ENCODE measurements at places on chromosomes 6 and 20.

GRCh38 chr6:6497541-6497940, 91.0 kb upstream of the LY86 start:
- no peak for DNase-seq

DNA sequence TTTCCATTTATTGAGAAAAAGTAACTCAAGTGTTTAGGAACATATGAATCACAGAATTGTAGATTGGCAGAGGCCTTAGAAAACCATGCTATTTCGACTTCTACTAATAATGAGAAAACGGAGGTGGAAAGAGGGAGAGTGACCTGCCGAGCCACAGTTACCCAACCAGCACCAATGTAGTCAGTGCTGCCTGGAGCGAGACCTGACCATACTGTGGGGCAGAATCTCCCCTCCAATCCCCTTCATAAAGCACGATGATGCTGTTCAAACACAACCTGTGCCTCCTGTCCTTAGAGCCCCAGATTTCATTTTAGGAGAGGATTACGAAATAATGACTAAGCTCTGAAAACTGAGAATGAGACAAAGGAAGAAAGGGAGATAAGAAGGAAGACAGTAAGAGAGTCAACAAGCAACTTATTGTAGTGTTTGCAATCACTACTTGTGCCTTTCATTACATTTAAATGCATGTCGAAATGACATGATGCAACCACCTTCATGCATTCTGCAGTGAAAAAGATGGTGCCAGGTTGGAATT, 70.6 kb downstream of the ATXN1 start:
- no peak for DNase-seq

GRCh38 chr6:107361753-107362604, 97.4 kb downstream of the PDSS2 start:
- no peak for DNase-seq

DNA sequence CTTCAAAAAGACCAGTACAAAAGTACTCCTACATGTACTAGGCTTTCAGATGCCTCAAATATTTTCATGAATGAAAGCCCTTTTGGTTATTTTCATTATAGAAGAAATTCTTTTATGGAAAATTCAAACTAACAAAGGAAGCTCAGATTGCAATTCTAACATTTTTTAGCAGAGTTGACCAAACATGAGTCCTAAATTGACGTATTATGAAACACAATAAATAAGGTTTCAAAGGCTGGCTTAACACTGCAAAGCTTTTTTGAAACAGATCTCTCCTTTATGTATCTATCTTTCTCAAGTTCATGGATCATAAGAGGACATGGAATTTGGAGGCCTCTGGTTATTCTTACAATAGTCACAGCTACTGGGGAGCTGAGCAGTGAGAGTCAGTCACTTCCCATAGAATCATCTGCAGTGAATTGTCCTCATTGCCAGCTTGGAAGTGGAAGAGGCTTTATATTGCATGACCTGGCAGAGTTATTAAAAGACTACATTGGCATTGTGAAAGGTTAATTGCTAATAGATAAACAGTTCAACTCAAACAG, 38.4 kb upstream of the FBXL4 start:
- DNase-seq = no peak

GRCh38 chr20:35286899-35287508, 2.4 kb upstream of the EIF6 start:
- DNase-seq = no peak

DNA sequence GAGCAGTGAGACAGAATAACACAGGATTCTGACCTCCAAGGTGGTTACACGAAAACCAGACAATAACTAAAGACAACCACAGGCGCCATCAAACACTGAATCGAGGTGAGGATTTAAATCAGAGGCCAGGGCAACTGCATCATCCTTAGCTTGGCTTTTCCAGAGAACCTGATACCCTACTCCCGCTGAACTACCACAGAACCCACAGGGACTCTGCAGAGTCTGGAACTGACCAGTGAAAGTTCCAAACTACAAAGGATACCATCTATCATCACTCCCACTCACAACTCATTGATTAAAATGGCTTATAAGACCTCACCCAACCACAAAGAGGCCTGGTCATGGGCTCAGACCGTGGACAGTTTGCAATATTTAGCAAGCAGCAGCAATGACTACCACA, 85.0 kb downstream of the BFSP1 start:
- DNase-seq = no peak

DNA sequence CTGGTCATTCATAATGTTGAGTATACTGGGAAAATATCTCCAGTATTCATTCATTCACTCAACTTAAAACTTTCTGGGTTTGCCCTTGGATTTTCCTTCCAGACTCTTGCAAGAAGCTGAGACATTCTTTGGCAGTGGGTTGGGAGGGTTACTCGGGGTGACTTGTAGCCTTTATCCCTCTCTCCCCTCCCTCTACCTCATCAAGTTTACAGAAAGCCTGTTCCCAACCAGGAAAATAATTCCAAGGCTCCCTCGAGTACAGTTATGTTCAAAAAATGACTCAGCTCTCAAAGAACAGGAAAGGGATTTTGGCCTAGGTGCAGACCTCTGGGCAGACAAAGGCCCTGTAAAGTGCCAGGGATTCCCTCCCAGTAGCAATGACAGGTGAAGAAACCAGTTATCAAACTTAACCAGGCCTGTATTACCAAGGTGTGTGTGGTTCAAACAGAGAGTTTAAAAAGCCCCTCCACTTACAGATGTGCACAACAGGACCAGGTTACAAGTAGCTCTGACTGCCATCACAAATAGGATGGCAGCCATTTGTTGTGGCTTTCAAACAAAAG, 22.2 kb downstream of the FKBP1A start:
- DNase-seq = no peak

DNA sequence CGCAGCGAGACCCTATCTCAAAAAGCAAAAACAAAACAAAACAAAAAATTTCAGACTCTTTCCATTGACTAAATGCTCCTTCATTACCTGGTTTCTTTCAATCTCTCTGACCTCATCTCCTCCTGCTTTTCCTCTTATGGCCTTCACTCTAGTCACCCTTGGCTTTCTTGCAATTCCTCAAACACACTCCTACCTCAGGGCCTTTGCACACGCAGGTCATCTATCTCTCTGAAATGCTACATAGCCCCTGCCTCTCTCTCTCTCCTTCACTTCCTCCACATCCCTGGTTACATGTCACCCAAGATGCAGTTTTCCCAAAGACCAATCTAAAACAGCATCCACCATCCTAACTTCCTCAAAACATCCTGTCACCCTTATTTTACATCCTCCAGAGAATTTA, 96.8 kb downstream of the PREX1 start:
- DNase-seq = no peak

DNA sequence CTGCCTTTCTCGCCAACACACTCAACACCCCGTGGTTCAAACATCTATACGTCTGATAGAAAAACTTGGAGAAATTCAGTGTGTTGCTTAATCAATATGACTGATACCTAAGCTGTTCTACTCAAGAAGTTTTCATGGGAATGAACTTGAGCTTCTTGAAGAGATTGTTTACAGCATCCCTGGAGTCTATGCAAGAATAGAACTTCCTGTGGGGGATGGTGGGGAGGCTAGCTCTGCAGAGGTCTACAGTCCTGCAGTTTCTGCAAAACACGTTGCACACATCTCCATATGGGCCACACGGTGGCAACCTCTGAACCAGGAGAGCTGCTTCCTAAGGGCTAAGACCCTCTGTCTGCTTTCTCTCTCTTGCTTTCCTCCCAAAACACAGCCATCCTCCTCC, 32.7 kb upstream of the FANCE start:
- no peak for DNase-seq

DNA sequence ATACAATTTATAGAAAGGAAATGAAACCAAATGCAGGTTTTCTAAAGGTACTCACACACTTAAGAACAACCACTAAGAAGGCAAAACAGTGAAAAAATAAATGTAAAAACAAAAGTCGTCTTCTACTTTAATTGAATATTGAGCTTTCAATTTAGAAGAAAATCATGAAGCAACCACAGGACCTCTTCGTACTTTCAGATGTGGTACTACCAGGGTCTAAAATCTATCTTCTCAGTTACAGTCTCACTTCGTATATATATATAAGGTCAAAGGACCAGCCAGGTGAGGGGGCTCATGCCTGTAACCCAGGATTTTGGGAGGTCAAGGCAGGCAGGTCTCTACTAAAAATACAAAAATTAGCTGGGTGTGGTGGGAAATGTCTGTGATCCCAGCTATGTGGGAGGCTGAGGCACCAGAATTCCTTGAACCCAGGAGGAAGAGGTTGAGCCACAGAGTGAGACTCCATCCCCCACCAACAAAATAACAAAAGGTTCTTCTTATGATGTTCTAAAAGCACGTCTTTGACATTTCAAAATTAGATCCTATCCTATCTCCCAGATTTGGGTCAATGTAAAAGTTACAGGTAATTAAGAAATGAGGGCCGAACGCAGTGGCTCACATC, 12.5 kb downstream of the ROMO1 start:
- DNase-seq = no peak

DNA sequence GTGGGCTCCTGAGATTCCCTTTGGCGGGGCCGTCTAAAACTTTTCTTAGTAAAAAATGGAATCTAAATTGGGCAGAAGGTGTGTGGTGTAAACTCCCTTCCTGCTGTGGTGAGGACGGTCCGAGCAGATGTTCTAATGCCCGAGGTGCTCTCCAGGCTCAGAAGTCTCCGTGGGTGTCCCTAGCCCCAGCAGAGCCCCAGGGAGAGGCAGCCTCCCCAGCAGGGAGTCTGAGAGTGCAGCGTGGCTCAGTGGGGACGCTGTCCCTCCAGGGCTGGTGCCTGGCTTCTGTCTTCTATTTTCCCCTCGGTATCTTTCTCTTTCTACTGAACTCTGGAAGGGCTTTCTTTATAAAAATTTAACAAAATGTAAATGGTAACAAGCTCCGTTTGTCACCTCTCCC, 208.2 kb downstream of the SMOC2 start:
- DNase-seq = no peak

DNA sequence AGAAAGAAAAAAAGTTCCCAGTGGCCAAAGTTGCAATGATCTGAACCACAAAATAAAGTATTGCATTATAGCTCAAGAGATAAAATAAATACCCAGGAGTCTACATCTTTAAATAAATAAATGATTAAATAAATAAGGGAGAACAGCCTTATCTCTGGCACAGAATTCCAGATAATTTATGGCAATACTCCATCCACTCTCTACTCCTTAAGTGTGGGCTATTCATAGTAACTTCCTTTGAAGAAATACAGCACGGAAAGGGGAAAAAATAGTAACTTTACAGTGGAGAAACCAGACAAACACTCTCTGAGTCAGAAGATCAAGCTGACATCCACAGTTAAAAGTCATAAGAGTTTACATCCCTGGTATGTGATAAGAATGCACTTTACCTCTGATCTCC, 11.6 kb downstream of the AURKA start:
- no peak for DNase-seq

DNA sequence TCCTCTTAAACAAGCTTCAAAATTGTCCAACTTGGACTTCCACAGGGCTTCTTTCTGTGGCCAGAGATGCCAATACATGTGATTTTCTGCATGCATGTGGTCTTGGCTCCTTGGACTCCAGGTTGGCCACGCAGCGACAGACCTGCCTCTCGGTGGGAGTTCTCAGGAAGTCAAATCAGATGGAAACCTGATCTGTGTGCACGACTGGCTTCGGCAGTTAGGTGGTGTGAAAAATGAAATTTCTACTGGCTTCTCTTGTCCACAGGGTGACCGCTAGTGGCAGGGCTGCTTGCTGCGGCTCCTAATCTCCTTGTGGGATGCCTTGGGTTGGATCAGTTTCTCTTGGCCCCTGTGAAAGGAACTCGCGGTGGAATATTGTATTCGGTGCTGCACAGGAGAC, 57.3 kb downstream of the PHACTR3 start:
- DNase-seq = no peak

DNA sequence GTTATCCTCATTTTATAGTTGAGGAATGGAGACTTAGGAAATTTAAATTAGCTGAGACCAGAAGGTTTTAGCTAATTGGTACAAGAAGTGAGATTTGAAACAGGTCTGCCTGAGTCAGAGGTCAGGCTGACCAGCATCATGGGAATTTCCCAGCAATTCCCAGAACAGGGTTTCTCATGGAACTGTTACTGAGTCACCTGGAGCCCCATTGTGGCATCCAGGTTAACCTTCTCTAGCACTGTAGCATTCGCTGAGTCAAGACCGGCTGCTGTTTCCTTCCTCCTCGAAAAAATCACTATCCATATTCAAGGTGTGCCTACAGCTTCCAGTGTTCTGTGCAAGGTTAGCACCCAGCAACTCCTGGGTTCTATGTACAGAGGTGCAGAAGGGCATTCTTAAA, 238.0 kb upstream of the MAN1A1 start:
- DNase-seq = peak; percentile 44

- DNase-seq = peak; percentile 89
These were observed 256.5 kb upstream of the RREB1 start for GRCh38 chr6:6851059-6851948.

DNA sequence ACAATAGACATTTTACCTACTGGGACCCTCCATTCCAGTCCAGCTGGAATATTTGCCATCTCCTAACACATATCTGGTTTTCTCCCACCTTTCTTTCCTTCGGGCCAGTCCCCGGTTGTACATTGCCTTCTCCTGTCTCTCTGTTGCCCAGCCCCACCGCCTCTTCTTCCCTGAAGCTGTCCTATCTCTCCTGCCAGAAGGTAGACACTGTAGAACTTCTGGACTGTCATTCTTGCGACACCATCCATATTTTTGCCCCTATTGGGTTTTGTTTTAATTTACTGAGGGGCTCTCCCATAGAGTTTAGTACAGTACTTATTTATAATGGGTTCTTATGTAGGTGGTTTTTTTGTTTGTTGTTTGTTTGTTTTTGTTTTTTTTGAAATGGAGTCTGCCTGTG, 4.9 kb downstream of the PTK7 start:
- no peak for DNase-seq

DNA sequence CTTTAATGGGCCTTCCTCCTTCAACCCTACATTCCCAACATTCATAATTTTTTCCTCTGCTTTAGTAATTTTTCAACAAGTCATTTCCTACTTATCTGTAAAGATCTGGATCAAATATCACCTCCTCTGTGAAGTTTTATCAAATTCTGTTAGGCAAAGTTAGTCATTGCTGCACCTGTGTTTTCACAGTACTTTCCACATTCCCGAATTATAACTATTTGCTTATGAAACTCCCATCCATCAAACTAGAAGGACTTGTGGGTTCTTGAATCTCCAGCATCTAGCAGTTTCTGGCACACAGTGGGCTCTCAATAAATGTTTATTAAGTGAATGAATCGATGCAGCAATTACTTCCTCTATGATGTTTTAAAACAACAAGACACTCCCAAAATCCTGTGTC, 257.6 kb downstream of the HDGFL1 start:
- peak; percentile 64 for DNase-seq

DNA sequence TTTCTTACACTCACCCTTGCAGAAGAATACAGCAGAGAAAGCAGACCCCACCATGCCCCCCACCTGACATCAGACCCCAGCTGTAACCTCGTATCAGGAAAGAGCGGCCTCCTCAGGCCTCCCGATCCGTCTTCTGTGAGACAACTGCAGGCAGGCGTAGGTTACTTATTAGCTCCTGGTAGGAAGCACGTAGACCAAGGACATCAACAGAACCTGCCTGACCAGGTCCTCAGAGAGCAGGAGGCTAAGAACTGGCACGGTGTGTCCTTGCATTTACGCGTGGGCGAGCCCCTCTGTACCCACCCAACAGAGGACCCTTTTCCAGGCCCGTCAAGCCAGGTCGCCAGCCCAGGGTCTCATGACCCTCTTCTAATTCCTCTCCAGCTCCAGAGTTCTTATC, 51.0 kb downstream of the ABHD12 start:
- no peak for DNase-seq

- DNase-seq = no peak
These were observed 2.2 kb downstream of the TBC1D20 start for GRCh38 chr20:460180-460579.
